ENCODE measurements at places on chromosomes 5 and 9.

- no peak for DNase-seq
These were observed 14.1 kb upstream of the ELL2 start for GRCh38 chr5:95975703-95976102.

GRCh38 chr5:12647613-12648012 lies 743.4 kb upstream of the CTNND2 start:
- no peak for DNase-seq

GRCh38 chr5:1803192-1803591 lies 2.0 kb downstream of the NDUFS6 start:
- no peak for DNase-seq

DNA sequence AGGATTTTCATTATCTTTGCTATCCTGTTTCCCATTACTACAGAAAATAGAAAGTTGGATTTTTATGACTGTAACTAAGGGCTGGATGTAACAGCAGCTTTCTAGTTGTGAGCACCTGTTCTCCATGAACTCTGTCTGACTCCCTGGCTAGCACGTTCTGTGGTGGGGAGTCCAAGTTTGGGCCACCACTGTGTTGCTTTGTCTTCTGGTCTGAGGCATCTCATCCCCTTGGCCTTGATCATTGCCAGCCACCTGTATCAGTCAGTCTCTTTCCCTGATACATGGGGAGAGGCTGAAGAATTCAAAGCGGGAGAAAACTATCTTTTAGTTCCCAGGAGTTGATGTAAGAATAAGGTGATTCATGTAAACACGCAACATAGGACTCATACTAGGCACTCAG lies 33.4 kb downstream of the WDR70 start:
- no peak for DNase-seq

GRCh38 chr9:84296146-84296843 lies 44.3 kb downstream of the SLC28A3 start:
- peak; percentile 24 for DNase-seq

GRCh38 chr9:91362051-91362611 lies 413 bp upstream of the AUH start:
- DNase-seq = no peak

DNA sequence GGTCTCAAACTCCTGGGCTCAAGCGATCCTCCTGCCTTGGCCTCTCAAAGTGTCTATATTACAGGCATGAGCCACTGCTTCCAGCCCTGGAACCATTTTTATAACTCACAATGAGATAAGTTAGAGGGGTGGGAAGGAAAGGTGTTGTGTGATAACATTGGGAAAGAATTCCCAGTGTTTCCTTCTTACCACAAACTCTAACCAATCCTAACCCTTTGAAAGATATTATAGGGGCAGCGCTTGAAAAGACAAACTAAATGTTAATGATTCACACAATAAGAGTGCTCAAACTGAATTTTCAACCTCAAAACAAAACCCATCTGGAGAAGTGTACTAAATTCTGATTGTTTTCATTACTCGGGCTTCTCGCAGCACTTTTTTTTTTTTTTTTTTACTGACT lies 109.7 kb downstream of the TSSK1B start:
- no peak for DNase-seq

GRCh38 chr5:154384480-154385235 lies 61.1 kb upstream of the SAP30L start:
- DNase-seq = no peak

DNA sequence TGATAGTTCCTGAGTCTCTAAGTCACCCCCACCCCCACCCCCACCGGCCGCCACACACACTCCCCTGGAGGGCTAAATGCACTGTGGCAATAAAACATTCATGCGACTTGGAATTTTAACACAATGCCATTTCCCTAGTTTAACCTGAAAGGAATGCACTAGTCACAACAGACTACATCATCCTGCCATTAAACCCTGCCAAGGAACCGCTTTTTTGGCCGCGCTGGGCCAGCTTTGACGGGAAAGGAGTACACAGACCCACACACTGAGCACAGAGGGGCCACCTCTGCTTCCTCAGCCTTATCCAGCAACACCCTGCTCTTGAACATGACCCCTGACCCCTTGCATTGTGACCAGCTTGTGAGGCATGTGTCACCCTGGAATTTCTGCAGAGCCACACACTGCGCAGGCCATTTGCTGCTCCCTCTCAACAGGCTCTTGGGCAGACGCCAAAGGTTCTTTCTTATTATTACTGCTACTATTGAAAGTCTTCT lies 165.3 kb downstream of the BNC2 start:
- DNase-seq = peak; percentile 41

GRCh38 chr5:170648541-170648940 lies 135.0 kb upstream of the GABRP start:
- no peak for DNase-seq

DNA sequence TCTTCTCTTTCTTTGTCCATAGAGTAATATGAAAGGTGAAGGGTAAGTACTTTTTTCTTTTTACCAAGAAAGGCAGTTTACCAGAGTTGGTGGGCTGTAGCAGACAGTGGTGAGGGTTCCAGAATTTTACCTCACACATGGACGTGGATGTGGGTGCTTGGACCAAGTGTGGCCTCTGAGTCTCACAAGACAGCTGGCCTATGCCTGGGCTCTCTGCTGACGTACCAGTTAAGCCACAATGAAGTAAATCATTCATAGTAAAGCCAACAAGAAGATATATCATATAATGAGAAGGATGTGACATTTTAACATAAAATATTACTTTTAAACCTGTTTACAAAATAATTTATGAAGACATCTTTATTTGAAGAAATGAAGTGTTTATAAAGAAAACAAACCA lies 106.0 kb downstream of the PRKACG start:
- no peak for DNase-seq

GRCh38 chr9:122192261-122192875 lies 32.7 kb downstream of the MORN5 start:
- DNase-seq = no peak

- no peak for DNase-seq
These were observed 269.1 kb downstream of the KIF4B start for GRCh38 chr5:155282503-155283107.

DNA sequence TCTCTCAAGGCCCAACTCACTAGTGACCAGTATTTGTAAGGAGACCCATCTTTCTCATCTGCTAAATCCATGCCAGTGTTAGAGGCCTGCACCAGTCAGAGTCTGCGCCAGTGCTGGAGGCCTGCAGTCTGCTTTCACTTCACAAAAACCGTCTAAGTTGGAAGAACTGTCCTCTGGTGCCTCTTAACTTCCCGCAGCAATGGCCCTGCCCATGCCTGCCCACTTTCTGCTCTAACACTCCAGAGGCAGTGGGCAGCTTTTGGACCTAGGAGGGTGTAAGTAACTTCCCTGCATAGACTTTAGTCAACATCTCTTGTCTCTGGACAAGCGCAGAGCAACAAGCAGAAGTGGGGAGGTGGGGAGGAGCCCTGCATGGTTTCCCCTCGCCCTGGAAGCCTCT lies 152.9 kb downstream of the AUH start:
- DNase-seq = no peak

GRCh38 chr5:147512659-147513379 lies 3.0 kb upstream of the DPYSL3 start:
- DNase-seq = no peak

GRCh38 chr5:179852993-179853547 lies 5.5 kb downstream of the MRNIP start:
- no peak for DNase-seq

GRCh38 chr9:112337547-112337946 lies 4.1 kb upstream of the PTBP3 start:
- DNase-seq = no peak
